ENCODE measurements at places on chromosomes 5 and 9.
A peak's percentile ranks its signal among the peaks of the same experiment; 100 is the strongest.

- DNase-seq, result no peak
These were observed 59.4 kb upstream of the PTPN3 start for GRCh38 chr9:109557481-109557880.

- no peak for DNase-seq
These were observed 12.5 kb upstream of the FCN2 start for GRCh38 chr9:134867917-134868750.

- no peak for DNase-seq
These were observed 1.8 kb upstream of the NTRK2 start for GRCh38 chr9:84667571-84668195.

GRCh38 chr5:83035373-83036100 is 41.7 kb downstream of the TMEM167A start:
- DNase-seq, result no peak

- no peak for DNase-seq
These were observed 18.6 kb downstream of the RALGDS start for GRCh38 chr9:133102190-133103021.

GRCh38 chr5:179164331-179165311 is 104.4 kb downstream of the ZNF354C start:
- no peak for DNase-seq

DNA sequence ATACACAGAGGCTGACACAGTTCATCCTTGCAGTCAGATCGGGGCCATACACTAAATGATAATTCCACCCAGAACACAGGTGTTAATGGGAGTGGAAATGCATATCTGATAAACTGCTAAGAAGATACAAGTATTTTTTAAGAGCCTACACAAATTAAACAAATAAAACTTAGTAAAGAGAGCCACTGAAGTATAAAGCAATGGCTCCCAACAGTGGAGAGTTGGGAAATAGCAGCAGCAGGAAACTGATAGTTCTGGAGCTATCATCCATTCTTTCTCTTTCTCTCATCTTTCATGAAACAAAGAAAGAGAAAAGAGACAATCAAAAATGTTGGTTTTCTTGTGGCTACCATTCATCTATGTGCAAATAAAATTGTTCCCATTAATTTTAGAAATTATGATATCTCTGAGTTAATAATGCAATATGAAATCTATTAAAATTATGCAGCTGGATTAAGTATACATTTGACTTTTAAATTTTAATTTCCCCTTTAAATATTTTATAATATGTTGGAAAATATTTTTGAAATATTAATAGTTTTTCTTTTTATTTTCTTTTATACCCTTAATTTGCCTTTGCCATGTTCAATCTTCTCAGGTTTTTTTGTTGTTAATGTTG is 120.8 kb downstream of the EMB start:
- no peak for DNase-seq

DNA sequence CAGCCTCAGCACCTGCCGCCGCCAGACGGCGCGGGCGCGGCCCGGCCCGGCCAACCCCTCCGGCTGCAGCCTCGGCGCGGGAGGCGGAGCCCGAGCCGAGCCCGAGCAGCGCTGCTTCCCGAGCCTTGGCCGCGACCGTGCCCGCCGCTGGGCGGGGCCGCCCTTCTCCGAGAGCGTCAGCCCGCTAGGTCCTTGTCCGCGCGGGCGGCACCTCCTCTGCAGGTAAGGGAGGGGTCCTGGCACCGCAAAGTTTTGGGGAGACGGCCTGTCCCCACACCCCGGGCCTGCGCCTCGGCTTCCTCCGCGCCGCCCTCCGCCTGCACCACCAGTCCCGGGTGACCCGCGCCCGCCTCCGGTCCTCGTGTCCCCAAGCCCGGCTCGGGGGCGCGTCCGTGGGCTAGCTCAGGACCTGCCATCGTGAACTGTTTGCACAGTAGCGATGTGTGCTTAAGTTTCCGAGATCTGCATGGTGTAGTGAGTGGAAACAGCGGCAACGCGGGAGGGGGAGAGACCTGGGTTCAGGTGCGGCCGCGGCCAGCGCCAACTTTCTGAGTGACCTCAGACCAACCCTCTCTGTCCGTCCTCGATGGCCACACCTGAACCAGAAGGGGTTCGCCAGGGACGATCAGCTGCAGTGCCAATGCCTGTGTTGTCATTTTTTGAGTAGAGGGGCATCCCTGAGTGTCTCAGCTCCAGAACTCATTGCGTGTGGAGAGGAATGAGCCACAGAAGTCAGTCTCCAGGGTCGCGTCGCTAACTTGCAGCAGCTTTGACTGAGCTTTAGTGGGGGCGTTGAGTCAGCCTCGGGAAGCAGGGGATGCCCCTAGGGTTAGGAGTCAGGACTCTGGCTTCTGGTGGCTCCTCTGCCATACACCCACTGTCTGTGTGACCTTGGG is at the start of gene FRMPD1:
TSS of gene FRMPD1 (plus strand) at position 82 of the 896 bp plus-strand sequence. CDS start 41,688 bp downstream, outside the sequence.
- peak; percentile 35 for DNase-seq

DNA sequence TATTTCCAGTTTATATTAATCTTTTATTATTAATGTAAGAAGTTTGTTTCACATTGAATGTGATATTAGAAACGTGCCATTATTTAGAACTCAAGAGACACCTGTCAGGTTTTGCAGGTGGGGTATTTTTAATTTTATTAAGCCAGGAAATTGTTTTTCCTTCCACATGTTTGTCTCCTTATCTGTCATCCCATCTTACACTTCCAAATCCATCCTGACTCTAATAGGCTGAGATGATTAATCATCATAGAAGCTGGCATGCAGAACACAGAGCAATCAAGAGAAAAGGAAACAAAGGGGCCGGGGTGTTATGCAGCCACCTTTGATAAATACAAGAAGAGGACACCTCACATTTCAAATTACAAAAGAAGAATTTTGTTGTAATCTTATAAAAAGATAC is 506.5 kb downstream of the ISL1 start:
- no peak for DNase-seq

- DNase-seq, result no peak
These were observed 960 bp upstream of the GFRA3 start for GRCh38 chr5:138275379-138275782.

- no peak for DNase-seq
These were observed 70.1 kb upstream of the FSTL4 start for GRCh38 chr5:133682451-133682850.

- DNase-seq, result no peak
These were observed 288.0 kb downstream of the ICE1 start for GRCh38 chr5:5710471-5710870.
